CD14-positive monocyte (primary cell): ENCODE measurements at places on chromosomes 3 and 15.

GRCh38 chr3:169971522-169971921, 4.9 kb downstream of the SEC62 start:
- H3K4me3 ChIP-seq, result no peak overlapping the region
- no peak overlapping the region for H3K27ac ChIP-seq
- no peak for DNase-seq
- no peaks in the 10 kb centered on the region for H3K27me3 ChIP-seq

DNA sequence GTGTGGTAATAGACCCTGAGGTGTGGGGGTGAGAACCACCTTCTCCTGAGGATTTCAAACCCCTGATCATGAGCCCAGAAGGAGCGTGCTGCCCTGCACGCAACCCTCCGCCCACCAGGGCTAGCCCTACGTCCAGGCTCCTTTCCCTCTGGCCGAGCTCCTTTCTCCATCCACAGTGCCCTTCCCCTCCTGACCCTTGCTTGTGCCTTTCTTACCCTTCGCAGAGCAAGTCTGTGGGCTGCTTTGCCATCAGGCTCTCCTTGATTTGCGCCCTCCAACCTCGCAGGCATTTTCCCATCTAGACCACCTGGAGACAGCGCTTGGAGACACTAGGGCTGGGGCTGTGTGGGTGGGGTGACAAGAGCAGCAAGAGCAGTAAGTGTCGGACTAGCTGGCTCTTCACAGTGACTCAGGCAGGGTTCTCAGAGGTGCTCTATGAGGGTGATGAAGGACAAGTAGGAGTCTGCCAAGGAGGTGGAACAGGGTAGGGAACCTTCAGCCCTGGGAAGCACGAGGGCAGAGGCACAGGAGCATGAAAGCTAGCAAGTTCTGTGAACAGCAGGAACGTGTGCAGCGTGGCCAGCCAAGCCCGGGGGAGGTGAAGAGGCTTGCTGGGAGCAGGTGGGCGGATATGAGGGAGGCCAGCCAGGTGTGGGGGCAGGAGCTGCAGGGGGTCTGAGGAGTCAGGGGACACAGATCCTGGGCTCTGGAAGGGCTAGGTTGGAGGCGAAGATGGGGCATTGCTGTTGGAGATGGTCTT, 2.5 kb upstream of the SLC38A3 start:
- no peak overlapping the region for H3K27ac ChIP-seq
- H3K4me1 ChIP-seq, result peaks cover 10% of the 10 kb centered on the region
- no peaks in the 10 kb centered on the region for H3K36me3 ChIP-seq
- peaks cover 52% of the 10 kb centered on the region for H3K27me3 ChIP-seq

- H3K4me3 ChIP-seq, result no peak overlapping the region
- H3K4me1 ChIP-seq, result no peaks in the 10 kb centered on the region
- H3K27ac ChIP-seq, result no peak overlapping the region
- no peak for DNase-seq
- H3K27me3 ChIP-seq, result no peaks in the 10 kb centered on the region
These were observed 138.3 kb upstream of the FAM3D start for GRCh38 chr3:58804914-58805313.

GRCh38 chr3:59107856-59108815, 58.3 kb upstream of the CFAP20DC start:
- no peaks in the 10 kb centered on the region for H3K4me1 ChIP-seq
- no peak overlapping the region for H3K4me3 ChIP-seq
- H3K27ac ChIP-seq, result no peak overlapping the region
- DNase-seq, result no peak
- no peaks in the 10 kb centered on the region for H3K27me3 ChIP-seq

DNA sequence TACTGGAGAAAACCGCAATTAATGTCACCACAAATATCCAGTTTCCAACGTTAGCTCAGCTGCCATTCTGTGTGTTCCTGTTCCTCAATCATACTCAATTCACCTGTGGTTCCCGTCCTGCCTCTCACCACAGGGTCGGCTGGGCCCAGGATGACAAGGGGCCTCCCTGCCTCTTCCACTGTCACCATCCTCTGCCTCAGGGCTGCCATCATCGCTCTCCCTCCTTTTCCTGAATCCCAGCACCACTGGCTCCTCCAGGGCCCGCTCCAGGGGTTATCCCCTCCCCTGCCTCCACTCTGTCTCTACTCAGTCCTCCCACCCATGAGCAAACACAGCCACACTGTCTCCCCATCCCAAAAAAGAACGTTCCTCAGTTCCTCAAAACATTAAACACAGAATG, 170.9 kb upstream of the NSMCE3 start:
- no peak overlapping the region for H3K27ac ChIP-seq
- no peaks in the 10 kb centered on the region for H3K27me3 ChIP-seq
- no peak for DNase-seq

- no peaks in the 10 kb centered on the region for H3K36me3 ChIP-seq
- no peak overlapping the region for H3K27ac ChIP-seq
- no peak for DNase-seq
- H3K4me3 ChIP-seq, result no peak overlapping the region
- H3K4me1 ChIP-seq, result peaks cover 13% of the 10 kb centered on the region
- no peaks in the 10 kb centered on the region for H3K27me3 ChIP-seq
These were observed 50.0 kb upstream of the GSK3B start for GRCh38 chr3:120144267-120144666.

GRCh38 chr3:106824856-106825255, 552.4 kb upstream of the CCDC54 start:
- H3K4me3 ChIP-seq, result no peak overlapping the region
- no peaks in the 10 kb centered on the region for H3K4me1 ChIP-seq
- no peak for DNase-seq
- no peaks in the 10 kb centered on the region for H3K27me3 ChIP-seq
- no peak overlapping the region for H3K27ac ChIP-seq
- H3K36me3 ChIP-seq, result no peaks in the 10 kb centered on the region
